Fibroblast of mammary gland (primary cell): ENCODE measurements at places on chromosomes 5 and 9.

DNA sequence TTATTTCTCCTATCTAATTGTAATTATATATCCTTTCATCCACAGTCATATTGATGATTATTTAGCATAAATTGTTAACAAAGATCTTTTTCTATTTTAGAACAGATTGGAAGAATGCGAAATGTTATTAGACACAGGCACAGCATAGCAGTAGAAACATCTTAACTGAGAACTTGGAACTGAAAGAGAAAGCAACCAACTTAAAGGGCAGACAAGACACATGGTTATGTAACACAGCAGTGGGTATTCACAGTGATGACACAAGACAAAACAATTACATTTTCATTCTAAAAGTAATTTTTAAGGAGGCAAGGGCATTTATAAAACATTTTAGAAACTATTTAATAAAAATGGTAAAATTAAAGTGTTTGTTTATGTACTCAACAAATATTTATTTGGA lies 57.7 kb upstream of the MEF2C start:
- DNase-seq = no peak

DNA sequence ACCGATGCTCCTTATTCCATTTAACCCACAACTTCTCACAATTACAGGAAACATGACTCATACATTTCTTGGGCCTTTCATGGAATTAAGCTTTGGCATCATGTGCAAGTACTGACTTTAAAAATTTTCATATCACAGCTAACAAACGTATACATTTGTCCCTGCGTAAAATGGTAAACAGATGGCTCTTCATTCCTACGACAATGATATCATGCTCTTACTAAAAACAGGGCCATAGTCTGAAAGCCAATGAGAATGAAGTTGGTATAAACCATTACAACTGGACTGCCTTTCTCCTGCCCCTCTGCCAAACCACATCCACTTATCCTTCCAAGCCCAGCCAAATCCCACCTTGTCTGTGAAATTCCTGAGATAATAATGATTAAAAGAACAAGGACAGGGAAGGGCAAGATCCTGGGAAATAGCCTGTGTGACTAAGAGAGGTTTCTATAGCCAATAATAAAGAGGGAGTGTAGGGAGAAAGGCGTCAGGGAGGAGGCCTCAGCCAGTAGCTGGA lies 44.9 kb upstream of the ZNF366 start:
- peak; percentile 91 for DNase-seq

- DNase-seq = no peak
Measured at GRCh38 chr5:81326554-81326953, 25.2 kb downstream of the ZCCHC9 start.

DNA sequence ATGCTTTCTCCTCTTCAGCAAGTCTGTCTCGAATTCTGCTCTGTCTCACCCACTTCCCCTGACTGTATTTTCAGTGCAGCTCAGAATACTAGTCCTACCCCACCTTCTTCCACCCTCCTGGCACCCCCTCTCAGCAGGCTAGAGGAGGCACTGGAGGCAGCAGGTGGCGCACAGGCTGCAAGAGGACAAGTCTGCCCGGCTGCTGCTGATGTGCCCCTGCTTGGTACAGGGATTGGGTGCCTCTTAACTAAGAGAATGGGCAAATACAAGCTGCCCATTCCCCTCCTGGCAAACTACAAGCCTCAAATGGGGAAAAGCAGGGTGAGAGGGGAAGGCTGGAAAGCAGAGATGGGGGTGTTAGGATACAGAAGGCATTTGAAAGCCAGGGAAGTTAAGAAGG lies 5.1 kb downstream of the TLN1 start:
- peak; percentile 30 for DNase-seq

- no peak for DNase-seq
Measured at GRCh38 chr9:31013371-31013770, 1371.1 kb upstream of the ACO1 start.

- no peak for DNase-seq
Measured at GRCh38 chr5:88045931-88046461, 222.6 kb downstream of the TMEM161B start.

GRCh38 chr5:6396043-6396442 lies 17.7 kb upstream of the MED10 start:
- DNase-seq = no peak

DNA sequence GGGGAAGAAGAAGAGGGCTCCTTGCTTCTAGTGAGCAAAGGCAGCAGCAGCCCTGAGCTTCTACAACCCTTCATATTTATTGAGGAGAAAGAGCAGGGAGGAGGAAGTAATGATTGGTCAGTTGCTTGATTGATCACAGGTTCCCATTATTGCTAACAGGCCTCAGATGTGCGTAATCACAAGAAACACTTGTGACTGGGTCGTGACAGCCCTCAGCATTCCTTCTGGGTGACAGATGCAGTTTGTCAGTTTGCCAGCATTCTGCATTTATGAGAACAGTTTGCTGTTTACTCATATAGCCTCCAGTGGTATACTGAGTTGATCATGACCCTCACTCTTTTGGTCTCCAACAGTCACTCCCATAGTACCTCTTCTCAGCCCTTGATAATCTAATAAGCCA lies 111.5 kb upstream of the TNC start:
- peak; percentile 64 for DNase-seq

GRCh38 chr5:108867656-108868055 lies 120.0 kb downstream of the FER start:
- DNase-seq = no peak

- DNase-seq = no peak
Measured at GRCh38 chr5:179150011-179150410, 89.8 kb downstream of the ZNF354C start.

DNA sequence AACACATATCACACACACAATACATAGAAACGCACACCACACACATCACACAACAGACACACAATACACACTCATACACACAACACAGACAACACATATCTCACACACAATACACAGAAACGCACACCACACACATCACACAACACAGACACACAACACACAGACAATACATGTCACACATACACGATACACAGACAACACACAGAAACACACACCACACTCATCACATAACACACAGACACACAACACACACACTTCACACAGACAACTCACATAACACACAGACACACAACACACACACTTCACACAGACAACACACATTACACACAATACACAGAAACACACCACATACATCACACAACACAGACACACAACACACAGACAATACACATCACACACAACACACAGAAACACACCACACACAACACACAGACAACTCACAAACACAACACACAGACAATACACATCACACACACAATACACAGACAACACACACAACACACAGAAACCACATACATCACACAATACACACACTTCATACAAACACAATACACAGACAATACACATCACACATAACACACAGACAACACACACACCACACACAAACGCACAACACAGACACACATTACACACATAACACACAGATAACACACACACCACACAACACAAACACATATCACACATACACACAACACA lies 4.3 kb upstream of the CCDC187 start:
- no peak for DNase-seq

- no peak for DNase-seq
Measured at GRCh38 chr9:23682891-23683431, 143.1 kb downstream of the ELAVL2 start.

- no peak for DNase-seq
Measured at GRCh38 chr9:3012245-3012644, 168.3 kb upstream of the PUM3 start.

- no peak for DNase-seq
Measured at GRCh38 chr9:68530618-68531017, 10.1 kb downstream of the TMEM252 start.

GRCh38 chr9:133160742-133161546 lies 2.8 kb downstream of the GBGT1 start:
- DNase-seq = peak; percentile 86

GRCh38 chr5:191036-191948 lies at the start of gene LRRC14B:
TSS of gene LRRC14B (plus strand) at chr5:191495. CDS start at chr5:191539, 44 bp downstream.
- no peak for DNase-seq

- DNase-seq = no peak
Measured at GRCh38 chr5:37047947-37048346, 171.4 kb downstream of the NIPBL start.

DNA sequence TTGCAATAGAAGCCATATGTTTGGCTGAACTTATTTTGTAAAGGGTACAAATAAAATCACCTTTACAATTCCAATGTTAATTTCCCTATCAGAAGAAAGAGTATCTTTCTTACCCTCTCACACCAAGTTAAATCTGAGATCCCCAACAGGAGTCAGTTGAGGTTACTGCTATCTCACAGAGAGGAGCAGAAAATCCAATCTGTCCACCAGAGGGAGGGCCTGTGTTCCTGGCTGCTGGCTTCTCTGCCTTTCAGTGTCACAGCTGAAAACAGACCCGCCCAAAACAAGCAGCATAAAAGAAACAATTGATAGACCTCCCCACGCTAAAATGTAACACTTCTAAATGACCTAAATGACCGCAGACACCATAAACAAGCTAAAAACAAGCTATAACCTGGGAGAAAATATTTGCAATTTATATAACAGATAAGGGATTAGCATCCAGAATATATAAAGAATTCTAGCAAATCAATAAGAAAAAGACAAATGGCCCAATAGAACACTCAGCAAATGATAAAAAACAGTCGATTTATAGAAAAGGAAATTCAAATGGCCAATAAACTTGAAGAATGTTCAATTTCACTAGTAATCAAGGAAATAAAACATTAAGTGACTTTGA lies 24.5 kb upstream of the MVB12B start:
- DNase-seq = peak; percentile 58

GRCh38 chr5:140587495-140587894 lies 22.9 kb downstream of the SLC35A4 start:
- peak; percentile 32 for DNase-seq

DNA sequence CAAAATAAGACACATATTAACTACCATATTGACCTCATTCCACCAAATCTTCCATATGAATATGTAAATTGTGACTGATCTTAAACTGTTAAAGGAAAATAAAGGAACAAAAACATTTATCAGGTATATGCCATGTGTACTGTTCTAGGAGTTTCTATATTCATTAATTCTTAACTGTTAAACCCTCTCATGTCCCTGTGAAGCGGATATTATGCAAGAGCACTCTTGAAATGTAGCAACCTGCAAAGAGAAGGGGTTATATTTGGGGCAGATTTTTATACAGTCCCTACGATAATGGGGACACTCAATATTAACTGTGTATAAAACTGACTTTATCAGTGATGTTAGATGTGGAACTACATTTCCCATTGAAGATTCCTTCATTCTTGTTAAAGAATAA lies 184.9 kb upstream of the OR13F1 start:
- no peak for DNase-seq

DNA sequence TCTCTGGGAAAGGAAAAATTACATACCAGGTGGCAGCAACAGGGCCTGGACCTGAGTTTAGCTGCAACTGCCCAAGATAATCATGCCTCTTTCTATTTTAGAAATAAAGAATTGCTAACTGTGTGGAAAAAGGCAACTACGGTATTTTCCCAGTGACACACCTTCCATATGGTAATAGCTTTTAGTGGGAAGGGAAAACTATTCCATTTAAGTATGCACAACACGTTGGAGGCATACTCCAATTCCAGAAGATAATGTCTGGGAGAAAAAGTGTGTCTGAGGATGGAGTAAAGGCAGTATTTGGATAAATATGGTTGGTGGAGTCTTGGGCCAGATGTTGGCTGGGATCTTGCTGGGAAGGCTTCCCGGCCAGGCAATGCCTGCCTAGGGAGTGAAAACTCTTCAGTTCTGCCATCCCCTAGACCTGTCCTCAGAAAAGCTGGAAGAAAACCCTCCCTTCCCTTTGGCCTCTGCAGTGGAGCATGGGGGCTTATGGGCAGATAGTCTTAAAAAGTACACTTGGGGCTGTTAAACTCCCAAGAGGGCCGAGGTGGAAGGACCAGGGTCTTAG lies 40.6 kb downstream of the SH3PXD2B start:
- DNase-seq = peak; percentile 54

GRCh38 chr5:168104811-168105481 lies 186.5 kb upstream of the WWC1 start:
- DNase-seq = no peak

DNA sequence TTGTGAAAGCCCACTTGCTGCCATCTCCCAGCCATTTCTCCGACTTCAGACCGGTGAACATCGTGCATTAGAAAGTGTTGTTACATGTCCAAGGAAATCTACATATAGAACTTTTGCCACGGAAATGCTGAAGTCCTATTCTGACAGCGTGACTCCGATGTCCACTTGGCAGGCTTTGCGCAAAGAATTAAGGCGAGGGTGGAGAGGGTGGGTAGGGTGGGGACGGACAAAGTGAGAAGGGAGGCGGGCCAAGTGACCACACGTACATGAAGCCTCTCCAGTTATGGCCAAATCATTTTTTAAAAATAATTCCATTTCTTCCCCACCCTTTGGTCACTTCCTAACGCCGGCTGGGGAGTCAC lies 460 bp upstream of the ACO1 start:
- no peak for DNase-seq

DNA sequence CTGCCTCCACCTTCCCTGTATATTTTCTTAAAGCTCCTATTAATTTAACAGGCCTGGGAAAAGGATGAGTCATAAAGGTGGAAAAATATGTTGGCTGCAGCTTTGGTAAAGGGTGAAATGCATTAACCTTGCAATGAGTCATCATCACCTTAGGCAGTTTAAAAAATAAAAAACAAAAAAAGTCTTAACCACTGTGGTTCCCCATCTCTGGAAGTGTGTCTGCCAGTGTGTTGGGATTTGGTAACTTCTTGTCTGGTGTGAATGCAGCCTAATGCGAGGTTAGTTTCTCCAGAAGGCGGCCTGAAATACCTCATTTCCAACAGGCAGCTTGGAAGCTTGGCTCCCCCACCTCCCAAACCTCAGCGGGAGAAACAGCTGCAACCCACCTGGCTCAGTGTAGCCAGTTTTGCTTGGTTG lies 265.3 kb upstream of the GAS1 start:
- DNase-seq = peak; percentile 41

- no peak for DNase-seq
Measured at GRCh38 chr9:84759300-84759750, 89.8 kb downstream of the NTRK2 start.

- no peak for DNase-seq
Measured at GRCh38 chr9:128550226-128550625, 2.2 kb upstream of the SPTAN1 start.

- peak; percentile 60 for DNase-seq
Measured at GRCh38 chr9:127833555-127833954, 20.9 kb downstream of the ENG start.

DNA sequence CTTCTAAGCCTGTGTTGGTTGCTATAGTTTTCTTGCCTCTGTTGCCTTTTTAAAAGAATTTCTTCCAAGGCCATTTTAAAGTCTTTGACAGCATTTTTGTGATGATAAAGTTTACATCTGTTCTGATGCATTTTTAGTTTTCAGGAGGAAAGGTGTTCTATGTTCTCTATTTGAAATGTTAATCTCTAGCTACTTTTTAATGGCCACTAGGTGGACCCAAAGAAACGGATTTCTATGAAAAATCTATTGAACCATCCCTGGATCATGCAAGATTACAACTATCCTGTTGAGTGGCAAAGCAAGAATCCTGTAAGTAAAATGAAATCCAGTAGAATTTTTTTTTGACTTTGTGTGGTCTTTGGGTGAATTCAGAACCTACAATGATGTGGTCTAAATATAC lies 60.2 kb downstream of the MELK start:
- peak; percentile 42 for DNase-seq

- DNase-seq = no peak
Measured at GRCh38 chr9:33856247-33856646, 39.3 kb downstream of the UBE2R2 start.

- no peak for DNase-seq
Measured at GRCh38 chr5:157345485-157345884, 79.6 kb downstream of the CYFIP2 start.

- DNase-seq = no peak
Measured at GRCh38 chr5:38383701-38384100, 125.3 kb downstream of the EGFLAM start.

GRCh38 chr9:135035781-135036760 lies 51.4 kb upstream of the OLFM1 start:
- DNase-seq = no peak

GRCh38 chr5:97528941-97529340 lies 345.9 kb upstream of the RIOK2 start:
- DNase-seq = peak; percentile 88
